ENCODE measurements at places on chromosomes 2 and 18.

DNA sequence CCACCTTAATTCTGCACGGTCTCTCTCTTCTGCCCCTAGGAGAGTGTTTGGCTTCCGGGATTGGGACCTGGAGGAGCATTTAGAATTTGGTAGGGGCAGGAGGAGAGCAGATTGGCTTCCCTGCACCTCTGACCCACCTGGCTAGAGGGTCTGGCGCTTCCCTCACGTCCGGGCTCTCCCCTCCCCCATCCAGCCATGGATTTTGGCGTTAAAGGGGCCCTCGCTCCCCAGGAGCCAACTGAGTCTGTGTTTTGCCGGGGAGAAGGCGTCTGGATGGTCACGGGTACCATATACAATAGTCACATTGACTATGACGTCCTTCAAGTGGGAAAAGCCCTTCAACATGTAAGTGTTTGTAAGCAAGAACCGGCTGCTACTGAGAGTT, 6.6 kb downstream of the HOXD3 start:
- DNase-seq: no peak

GRCh38 chr2:208386541-208386940, 20.1 kb upstream of the PTH2R start:
- DNase-seq: no peak

- no peak for DNase-seq
Observed at GRCh38 chr2:113209646-113210171, 35.9 kb downstream of the PSD4 start.

DNA sequence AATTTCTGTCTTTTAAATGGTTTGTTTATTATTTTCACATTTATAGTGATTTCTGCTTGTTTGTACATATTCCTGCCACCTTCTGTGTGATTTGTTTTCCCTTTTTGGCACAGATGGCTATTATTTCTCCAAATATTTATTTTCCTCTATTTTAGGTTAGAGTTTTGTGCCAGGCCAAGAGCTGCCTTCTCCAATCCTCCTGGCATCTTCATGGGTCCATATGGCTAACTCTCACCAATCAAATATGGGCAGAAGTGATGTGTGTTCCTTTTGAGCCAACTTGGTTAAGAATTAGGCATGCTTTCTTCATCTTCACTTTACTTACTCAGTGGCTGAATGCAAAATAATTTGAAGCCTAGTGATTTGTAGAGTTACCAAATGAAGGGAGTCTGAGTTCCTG, 697.1 kb upstream of the CELF4 start:
- no peak for DNase-seq

DNA sequence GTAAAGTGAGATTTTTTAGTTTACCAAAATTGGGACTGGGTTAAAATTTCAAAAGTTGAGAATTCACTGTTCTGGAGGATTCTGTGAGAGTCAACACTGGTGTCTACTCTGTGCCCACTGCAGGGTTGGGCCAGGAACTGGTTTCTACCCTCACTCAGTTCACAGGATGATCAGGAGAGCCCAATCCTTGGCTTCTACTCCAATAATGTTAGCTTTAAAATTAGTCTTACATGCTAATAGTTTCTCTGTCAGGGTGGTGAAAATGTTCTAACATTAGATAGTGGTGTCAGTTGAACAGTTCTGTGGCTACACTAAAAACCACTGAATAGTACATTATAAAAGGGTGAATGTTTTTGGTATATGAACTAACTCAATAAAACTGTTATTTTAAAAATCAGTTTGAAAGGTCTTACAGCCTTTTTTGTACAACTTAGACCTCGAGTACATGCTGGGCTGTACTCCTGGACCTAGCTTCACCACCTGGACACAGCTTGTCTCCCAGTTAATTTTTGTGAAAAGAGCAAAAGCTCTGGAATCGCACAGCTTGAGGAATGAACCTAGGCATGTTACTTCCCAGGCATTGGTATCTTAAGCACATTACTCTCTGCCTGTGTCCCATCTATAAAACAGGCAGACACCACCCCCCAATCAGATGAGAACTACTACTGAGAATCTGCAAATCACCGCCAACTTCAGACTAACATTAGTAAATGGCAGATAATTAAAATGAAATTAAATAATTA, 44.4 kb downstream of the ACVR1 start:
- no peak for DNase-seq

- DNase-seq: no peak
Observed at GRCh38 chr2:211837206-211837605, 701.4 kb downstream of the ERBB4 start.

GRCh38 chr2:146873646-146874259, 971.1 kb upstream of the ACVR2A start:
- DNase-seq: no peak

DNA sequence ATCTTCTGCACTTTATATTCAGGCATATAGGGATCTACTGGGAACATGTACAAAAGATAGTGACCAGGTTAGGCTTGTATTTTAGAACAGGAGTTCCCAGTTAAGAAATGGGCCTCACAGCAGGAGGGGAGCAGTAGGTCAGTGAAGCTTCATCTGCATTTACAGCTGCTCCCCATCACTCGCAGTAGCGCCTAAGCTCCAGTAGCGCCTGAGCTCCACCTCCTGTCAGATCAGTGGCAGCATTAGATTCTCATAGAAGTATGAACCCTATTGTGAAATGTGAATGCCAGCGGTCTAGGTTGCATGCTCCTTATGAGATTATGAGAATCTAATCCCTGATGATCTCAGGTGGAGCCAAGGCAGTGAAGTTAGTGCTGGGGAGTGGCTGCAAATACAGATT, 224.4 kb upstream of the CYRIA start:
- no peak for DNase-seq

GRCh38 chr2:60385648-60386047, 167.8 kb downstream of the BCL11A start:
- DNase-seq: no peak

- no peak for DNase-seq
Observed at GRCh38 chr2:237254911-237255578, 158.9 kb downstream of the COL6A3 start.

GRCh38 chr2:101679037-101679726, 18.3 kb upstream of the MAP4K4 start:
- DNase-seq: no peak

DNA sequence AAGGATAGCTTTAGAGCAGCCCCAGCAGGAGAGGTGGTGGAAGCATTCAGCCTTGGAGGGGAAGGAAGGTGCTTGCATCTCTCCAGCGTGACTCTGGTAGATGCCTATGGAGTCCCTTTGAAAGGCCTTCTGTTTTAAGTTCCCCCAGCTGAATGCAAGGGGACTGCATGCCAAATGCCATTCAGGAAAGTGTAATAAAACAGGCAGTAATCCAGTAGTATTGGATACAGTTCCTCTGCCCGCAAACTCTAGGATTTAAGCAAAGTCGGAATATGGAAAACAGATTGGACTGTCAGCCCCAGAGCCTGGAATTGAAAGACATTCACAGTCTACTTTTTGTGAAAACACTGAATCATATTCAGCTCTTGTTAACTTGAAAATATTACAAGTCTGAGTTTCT, 125.2 kb upstream of the GAREM1 start:
- no peak for DNase-seq

Measured in A549 (cell line).